Stimulated activated naive CD4-positive, alpha-beta T cell treated with Interleukin-2 at 50 U/mL for 16 hours (primary cell): ENCODE measurements at places on chromosomes 1 and 21.

DNA sequence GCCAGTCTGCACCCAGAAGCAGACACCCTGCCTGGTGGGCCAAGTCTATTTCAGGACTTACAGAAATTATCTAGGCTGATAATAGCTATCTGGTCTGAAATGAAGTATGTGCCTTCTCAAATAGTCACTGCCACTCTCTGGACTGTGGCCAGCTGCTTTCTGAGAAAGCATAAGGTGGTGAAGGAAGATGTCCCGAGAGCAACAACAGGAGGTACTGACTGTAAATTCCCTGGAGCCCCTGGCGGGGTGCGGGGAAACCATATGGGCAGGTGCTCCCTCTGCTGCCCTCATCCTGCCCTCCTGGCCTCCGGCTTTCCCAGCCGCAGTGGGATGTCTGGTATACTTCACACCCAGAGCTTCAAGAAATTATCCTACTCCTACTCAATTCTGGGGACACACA, 86.8 kb downstream of the TGFBR3 start:
- no peak for DNase-seq

GRCh38 chr1:221644145-221644448, 97.8 kb downstream of the DUSP10 start:
- no peak for DNase-seq

- DNase-seq: no peak
Observed at GRCh38 chr21:19810779-19811178, 1187.4 kb upstream of the NCAM2 start.

DNA sequence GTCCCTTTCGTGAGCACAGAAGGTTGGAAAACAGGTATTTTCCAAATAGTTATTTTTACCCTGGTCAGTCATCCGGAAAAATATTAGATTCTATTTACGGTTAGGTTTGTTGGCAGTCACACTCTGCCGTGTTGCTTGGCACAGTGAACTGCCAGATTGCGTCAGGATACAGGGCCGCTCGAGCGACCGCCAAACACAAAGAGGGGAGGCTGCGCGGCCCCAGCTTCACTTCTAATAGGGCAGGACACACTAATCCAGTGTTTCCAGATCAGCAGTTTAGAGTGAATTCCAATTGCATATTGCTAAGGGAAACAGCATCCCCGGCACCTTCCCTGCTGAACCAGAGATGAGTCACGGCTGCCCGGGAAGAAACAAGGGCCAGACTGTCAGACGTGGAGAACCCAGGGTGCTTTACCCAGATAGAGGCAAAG, 22.9 kb downstream of the UMODL1 start:
- no peak for DNase-seq

- DNase-seq: no peak
Observed at GRCh38 chr1:116122955-116123757, 12.0 kb downstream of the MAB21L3 start.

DNA sequence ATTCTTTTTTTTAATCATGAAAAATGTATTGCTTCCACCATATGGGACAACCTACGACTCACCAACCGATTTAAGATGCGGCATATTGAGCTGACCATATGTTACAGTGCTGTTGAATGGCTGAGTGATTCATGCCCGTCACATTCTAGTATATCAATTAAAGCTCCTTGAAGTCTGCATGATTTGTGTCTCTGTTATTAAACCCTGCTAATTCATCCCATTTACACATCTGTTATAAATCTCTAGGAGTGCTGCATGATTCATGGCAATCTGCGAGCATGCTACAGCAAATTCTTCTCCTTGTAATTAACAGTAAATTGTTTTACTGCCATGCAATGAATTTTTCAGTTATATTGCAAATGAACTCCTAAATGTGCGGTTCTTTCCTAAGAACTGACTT, 239.8 kb downstream of the USH2A start:
- no peak for DNase-seq

DNA sequence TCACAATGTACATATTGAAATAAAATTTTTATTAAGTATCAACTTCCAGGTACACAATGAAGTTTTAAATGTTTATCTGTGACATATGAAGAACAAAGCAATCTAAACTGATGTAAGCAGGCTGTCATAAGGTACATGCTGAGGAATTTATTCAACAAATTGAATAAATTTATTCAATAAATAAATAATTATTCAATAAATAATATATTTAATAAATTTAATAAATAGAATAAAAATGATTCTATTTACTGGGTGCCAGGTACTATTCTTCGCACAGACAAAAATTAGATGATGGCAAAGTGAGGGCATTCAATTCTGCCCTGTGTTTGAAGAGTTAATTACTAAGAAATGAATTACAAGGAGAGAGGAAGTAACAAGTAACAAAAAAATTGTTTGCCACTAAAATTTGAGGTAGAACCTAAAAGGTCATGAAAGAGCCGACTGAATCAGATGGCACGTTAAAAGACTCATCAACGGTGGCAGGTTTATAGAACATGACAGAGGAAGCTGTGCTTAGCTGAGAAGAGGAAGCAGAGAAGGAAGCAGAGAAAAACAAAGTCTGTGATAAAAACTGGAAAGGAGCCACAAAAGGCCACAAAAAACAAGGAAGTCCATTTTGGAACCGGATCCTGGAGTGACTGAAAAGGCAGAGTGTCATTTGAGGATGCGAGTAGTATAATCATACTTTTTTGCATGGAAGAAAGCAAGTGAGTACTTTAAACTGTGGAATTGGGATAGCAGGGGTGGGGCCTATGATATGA, 2.2 kb upstream of the USP24 start:
- no peak for DNase-seq

DNA sequence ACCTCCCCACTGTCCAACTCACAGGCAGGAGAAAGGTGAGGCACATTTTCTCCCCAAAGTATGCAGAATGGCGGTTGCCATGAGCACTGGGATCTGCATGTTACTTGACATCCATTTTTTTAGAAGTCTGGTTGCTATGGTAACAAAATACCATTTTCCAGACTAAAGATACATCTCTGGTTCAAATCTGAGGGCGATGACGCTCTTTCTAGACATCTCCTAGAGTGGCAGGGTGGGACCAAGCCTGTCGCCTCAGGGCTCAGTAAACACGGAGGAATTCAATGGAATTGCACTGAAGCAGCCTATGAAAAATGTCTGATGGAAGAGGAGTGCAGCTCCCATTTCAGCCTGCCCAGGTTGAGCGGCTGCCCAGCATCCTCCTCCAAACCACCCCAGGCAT, 21.5 kb upstream of the FAM43B start:
- no peak for DNase-seq

GRCh38 chr1:86272083-86272482, 115.5 kb upstream of the COL24A1 start:
- no peak for DNase-seq

DNA sequence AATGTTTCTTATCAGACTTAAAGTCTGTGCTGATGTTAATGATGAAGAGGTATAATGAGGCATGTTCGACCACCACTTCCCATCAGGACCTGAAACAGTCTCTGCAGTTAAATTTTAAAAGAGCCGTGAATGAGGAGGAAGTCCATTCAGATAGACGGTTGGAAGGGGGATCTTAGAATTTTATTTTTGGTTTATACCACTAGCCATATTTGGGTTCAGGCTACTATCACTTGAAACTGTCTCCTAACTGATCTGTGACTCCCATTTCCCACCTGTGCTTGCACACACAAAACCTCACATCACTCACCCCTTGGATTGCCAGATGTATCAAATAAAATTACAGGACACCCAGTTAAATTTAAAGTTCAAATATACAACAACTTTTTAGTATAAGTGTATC, 9.9 kb upstream of the ANKRD13C start:
- DNase-seq: no peak

- no peak for DNase-seq
Observed at GRCh38 chr1:153168686-153169085, 18.0 kb upstream of the SPRR2G start.

- no peak for DNase-seq
Observed at GRCh38 chr1:94927405-94928175, 680 bp upstream of the CNN3 start.

GRCh38 chr21:18959817-18960216, 556.2 kb upstream of the TMPRSS15 start:
- no peak for DNase-seq

- no peak for DNase-seq
Observed at GRCh38 chr21:33789697-33790096, 125.9 kb downstream of the ATP5PO start.
